ENCODE measurements at places on chromosomes 5 and 9. TPM values are rescaled to one million over a fixed set of nuclear protein-coding genes. Genes with fewer than 3 reads are reported as not detected.
A peak's percentile ranks its signal among the peaks of the same experiment; 100 is the strongest.

- H3K36me3 ChIP-seq, result peaks cover 33% of the 10 kb centered on the region
- DNase-seq, result no peak
- no peaks in the 10 kb centered on the region for H3K27me3 ChIP-seq
- H3K27ac ChIP-seq, result no peak overlapping the region
- H3K4me3 ChIP-seq, result no peak overlapping the region
- no peaks in the 10 kb centered on the region for H3K4me1 ChIP-seq
Measured at GRCh38 chr9:131478911-131479310, 23.8 kb upstream of the POMT1 start.

GRCh38 chr9:114804505-114804904 is 1.3 kb downstream of the TNFSF15 start:
- no peak for DNase-seq
- H3K27ac ChIP-seq, result no peak overlapping the region
- H3K36me3 ChIP-seq, result peaks cover 5% of the 10 kb centered on the region
- H3K4me1 ChIP-seq, result peaks cover 34% of the 10 kb centered on the region

DNA sequence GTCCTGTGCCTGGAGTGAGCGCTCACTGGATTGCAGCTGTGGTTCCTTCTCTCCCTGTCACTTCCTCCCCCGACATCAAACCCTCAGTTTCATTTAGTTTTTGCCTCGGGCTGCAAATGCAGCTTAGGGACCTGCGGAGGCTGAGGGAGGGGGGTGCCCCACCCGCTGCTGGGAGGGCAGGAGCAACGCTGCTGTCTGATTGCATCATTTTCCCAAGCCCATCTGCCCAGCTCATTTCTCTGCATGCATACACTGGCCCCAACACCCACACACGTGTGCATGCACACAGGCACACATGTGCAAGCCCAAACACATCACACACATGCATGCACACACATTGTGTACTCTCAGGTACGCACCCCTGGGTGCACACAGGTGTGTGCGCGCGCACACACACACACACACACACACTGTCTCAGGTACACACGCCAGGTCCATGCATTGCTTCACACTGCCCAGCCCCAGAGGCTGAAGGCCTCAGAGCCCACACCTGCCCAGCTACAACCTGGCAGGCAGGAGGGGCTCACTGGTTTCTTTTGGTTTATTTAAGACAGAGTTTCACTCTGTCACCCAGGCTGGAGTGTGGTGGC is 3.4 kb downstream of the ASS1 start:
- peaks cover 11% of the 10 kb centered on the region for H3K27me3 ChIP-seq
- no peaks in the 10 kb centered on the region for H3K36me3 ChIP-seq
- no peak overlapping the region for H3K27ac ChIP-seq
- no peak overlapping the region for H3K4me3 ChIP-seq
- H3K4me1 ChIP-seq, result peaks cover 13% of the 10 kb centered on the region
- DNase-seq, result no peak

GRCh38 chr9:33241298-33241697 is 1.3 kb downstream of the SPINK4 start:
- peaks cover 1% of the 10 kb centered on the region for H3K27me3 ChIP-seq
- no peak for DNase-seq
- no peaks in the 10 kb centered on the region for H3K36me3 ChIP-seq
- H3K4me1 ChIP-seq, result peaks cover 10% of the 10 kb centered on the region

GRCh38 chr9:137302449-137303150 is 529 bp upstream of the NRARP start:
- DNase-seq, result no peak
- peaks cover 9% of the 10 kb centered on the region for H3K4me1 ChIP-seq
- H3K36me3 ChIP-seq, result no peaks in the 10 kb centered on the region
- no peak overlapping the region for H3K27ac ChIP-seq
- peaks cover 24% of the 10 kb centered on the region for H3K27me3 ChIP-seq
- no peak overlapping the region for H3K4me3 ChIP-seq

GRCh38 chr5:113179156-113179555 is 202.6 kb downstream of the DCP2 start:
- H3K27ac ChIP-seq, result no peak overlapping the region
- H3K4me3 ChIP-seq, result no peak overlapping the region
- H3K27me3 ChIP-seq, result peaks cover 9% of the 10 kb centered on the region
- H3K4me1 ChIP-seq, result no peaks in the 10 kb centered on the region
- H3K36me3 ChIP-seq, result no peaks in the 10 kb centered on the region
- DNase-seq, result no peak

GRCh38 chr9:117936185-117937130 is 232.3 kb downstream of the TLR4 start:
- H3K4me3 ChIP-seq, result no peak overlapping the region
- H3K36me3 ChIP-seq, result no peaks in the 10 kb centered on the region
- no peak overlapping the region for H3K27ac ChIP-seq

DNA sequence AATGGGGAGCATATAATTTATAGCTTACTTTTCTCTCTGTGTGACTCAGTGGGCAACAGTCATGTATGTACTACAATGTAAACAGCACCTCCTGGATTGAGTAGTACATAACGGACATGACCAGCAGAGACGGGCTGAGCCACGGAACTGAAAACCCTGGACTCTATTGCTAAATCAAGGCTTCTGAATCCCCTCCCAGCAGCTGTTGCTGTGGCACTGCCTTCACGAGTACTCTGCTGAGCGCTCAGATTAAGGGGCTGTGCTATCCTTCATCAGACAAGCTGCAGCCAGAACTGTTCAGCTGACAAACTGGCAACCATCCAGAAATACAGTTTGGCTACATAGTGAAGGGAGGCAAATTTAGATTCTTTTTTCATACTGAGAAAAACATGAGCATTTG is 131.3 kb upstream of the CCDC180 start:
- H3K4me1 ChIP-seq, result no peaks in the 10 kb centered on the region
- no peak overlapping the region for H3K4me3 ChIP-seq
- no peak for DNase-seq
- no peaks in the 10 kb centered on the region for H3K36me3 ChIP-seq
- H3K27me3 ChIP-seq, result peaks cover 16% of the 10 kb centered on the region
- no peak overlapping the region for H3K27ac ChIP-seq

DNA sequence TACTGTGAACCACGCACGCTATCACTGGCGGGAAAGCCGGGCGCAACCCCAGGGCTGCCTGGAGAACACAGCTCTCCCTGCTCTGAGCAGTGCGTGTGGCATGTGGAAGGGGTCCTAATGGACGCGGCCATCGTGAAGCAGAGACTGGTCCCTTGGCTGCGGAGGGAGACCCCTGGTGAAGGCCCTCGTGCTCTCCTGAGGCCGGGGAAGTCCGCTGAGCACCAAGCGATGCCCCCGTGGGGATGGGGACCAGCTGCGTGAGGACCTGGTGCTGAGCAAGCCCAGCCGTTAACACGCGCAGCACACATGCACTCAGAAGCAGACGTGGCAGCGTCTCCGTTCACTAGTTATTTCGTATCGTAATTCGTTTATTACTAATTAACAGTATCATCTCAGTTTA is 24.4 kb downstream of the SLC12A7 start:
- H3K27ac ChIP-seq, result no peak overlapping the region
- H3K4me3 ChIP-seq, result no peak overlapping the region
- peaks cover 2% of the 10 kb centered on the region for H3K27me3 ChIP-seq
- no peak for DNase-seq

DNA sequence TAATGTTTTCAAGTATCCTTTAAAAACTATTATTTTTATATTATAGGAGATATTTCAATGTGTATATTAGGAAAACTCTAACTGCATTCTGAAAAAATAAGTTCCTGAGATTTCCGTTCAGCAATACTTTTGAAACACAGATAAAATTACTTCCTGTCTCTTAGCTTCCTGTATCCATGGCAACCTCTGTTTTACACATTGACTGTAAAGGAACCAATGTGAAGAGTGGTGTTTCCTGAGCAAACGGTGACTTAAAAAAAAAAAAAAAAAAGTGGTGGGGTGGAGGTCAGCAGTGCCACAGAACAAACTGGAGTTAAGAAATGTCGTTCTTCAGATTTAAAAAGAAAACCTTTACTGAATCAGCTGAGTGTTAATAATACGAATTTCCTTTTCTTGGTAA is at the start of gene LRRC70:
Gene LRRC70, plus strand, starts transcription at position 280 of the 400 bp plus-strand sequence. CDS start 620 bp downstream, outside the sequence.
- peak; percentile 21 for DNase-seq
- peaks cover 4% of the 10 kb centered on the region for H3K36me3 ChIP-seq
- no peaks in the 10 kb centered on the region for H3K27me3 ChIP-seq

DNA sequence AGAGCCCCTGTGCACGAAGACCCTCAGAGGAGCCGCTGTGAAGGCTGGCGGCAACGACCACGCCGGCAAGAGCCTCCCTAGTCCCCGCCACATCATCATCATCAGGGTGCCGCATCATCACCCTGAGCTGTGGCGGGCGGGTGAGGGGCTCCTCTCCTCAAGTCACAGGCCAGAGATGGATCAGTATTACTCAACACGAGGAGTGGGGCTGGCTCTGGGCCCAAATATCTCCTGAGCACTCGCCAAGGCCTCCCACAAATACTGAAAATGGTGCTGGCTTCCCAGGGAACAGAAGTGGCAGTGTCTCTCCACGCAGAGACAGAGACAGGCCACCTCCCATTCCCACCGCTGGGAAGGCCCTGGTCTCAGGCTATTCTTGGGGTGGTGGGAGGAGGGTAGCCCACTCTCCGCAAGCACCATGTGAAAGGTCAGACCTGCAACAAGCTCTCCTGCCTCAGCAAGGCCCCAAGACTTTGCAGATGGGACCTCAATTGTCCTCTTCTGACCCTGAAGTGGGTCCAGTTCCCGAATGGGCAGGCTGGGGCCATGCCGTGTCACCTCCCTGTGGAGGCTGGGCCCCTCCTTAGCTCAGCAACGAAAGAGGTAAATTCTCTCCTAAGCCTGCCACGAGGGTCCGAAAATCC is 39.3 kb upstream of the ZNF354A start:
- H3K27ac ChIP-seq, result no peak overlapping the region
- H3K4me3 ChIP-seq, result no peak overlapping the region
- H3K4me1 ChIP-seq, result no peaks in the 10 kb centered on the region
- no peaks in the 10 kb centered on the region for H3K27me3 ChIP-seq
- DNase-seq, result no peak
- no peaks in the 10 kb centered on the region for H3K36me3 ChIP-seq

GRCh38 chr9:83027153-83027891 is 35.6 kb downstream of the RASEF start:
- H3K27me3 ChIP-seq, result no peaks in the 10 kb centered on the region
- H3K4me1 ChIP-seq, result no peaks in the 10 kb centered on the region
- H3K36me3 ChIP-seq, result no peaks in the 10 kb centered on the region
- no peak overlapping the region for H3K4me3 ChIP-seq

GRCh38 chr9:136198605-136199083 is 6.3 kb downstream of the LHX3 start:
- no peak overlapping the region for H3K27ac ChIP-seq
- no peaks in the 10 kb centered on the region for H3K36me3 ChIP-seq
- H3K4me3 ChIP-seq, result no peak overlapping the region
- peaks cover 5% of the 10 kb centered on the region for H3K4me1 ChIP-seq
- peaks cover 49% of the 10 kb centered on the region for H3K27me3 ChIP-seq

DNA sequence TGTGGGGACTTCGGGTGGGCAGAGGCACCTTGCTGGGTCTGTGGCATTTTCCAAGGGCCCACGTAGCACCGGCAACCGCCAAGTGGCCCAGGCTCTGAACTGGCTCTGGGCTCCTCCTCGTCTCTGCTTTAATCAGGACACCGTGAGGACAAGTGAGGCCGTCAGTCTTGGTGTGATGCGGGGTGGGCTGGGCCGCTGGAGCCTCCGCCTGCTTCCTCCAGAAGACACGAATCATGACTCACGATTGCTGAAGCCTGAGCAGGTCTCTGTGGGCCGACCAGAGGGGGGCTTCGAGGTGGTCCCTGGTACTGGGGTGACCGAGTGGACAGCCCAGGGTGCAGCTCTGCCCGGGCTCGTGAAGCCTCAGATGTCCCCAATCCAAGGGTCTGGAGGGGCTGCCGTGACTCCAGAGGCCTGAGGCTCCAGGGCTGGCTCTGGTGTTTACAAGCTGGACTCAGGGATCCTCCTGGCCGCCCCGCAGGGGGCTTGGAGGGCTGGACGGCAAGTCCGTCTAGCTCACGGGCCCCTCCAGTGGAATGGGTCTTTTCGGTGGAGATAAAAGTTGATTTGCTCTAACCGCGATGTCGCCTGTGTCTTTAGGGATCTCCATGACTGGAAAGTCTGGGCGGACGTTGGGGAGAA is 5.8 kb downstream of the DPP7 start:
- no peak overlapping the region for H3K27ac ChIP-seq
- H3K4me3 ChIP-seq, result no peak overlapping the region
- peaks cover 22% of the 10 kb centered on the region for H3K36me3 ChIP-seq
- H3K27me3 ChIP-seq, result no peaks in the 10 kb centered on the region

- DNase-seq, result no peak
- H3K4me3 ChIP-seq, result peak overlapping the region; percentile 74
- peaks cover 12% of the 10 kb centered on the region for H3K4me1 ChIP-seq
- H3K27me3 ChIP-seq, result peaks cover 40% of the 10 kb centered on the region
- no peak overlapping the region for H3K27ac ChIP-seq
Measured at GRCh38 chr5:141703133-141703561, 21.1 kb upstream of the ARAP3 start.

- no peak overlapping the region for H3K27ac ChIP-seq
- H3K27me3 ChIP-seq, result no peaks in the 10 kb centered on the region
- H3K4me3 ChIP-seq, result no peak overlapping the region
Measured at GRCh38 chr9:100111235-100111634, 12.2 kb downstream of the INVS start.

- no peaks in the 10 kb centered on the region for H3K27me3 ChIP-seq
- H3K27ac ChIP-seq, result peak overlapping the region; percentile 88
- peaks cover 40% of the 10 kb centered on the region for H3K36me3 ChIP-seq
- DNase-seq, result peak; percentile 70
Measured at GRCh38 chr9:129962889-129963703, 79.9 kb downstream of the FNBP1 start.

GRCh38 chr9:104831681-104832080 is 67.8 kb downstream of the NIPSNAP3B start:
- no peaks in the 10 kb centered on the region for H3K27me3 ChIP-seq
- peaks cover 20% of the 10 kb centered on the region for H3K4me1 ChIP-seq
- DNase-seq, result no peak
- H3K36me3 ChIP-seq, result peaks cover 2% of the 10 kb centered on the region
- no peak overlapping the region for H3K4me3 ChIP-seq

GRCh38 chr9:81564632-81565031 is 124.7 kb downstream of the TLE1 start:
- H3K36me3 ChIP-seq, result no peaks in the 10 kb centered on the region
- H3K27ac ChIP-seq, result no peak overlapping the region
- no peaks in the 10 kb centered on the region for H3K4me1 ChIP-seq
- no peak overlapping the region for H3K4me3 ChIP-seq
- no peaks in the 10 kb centered on the region for H3K27me3 ChIP-seq

The ARHGEF28 gene
- 0.03 TPM for total RNA-seq

The SPATA31E1 gene
- not detected for total RNA-seq

The AGTPBP1 gene
- total RNA-seq, result 26.2 TPM

The GALNT12 gene
- 2.3 TPM for total RNA-seq

The MARCOL gene
- total RNA-seq, result not detected

The SLC27A6 gene
- total RNA-seq, result not detected
